GM12878 (cell line): ENCODE measurements at places on chromosomes 16 and 17. TPM values are rescaled to one million over a fixed set of nuclear protein-coding genes. Genes with fewer than 3 reads are reported as not detected.

ANKFY1 gene
- 26.4 and 27.7 TPM in 2 replicates for total RNA-seq

LHX1 gene
- not detected in 2 replicates for total RNA-seq

COX6A2 gene
- total RNA-seq, result not detected in 2 replicates

CSF3 gene
- 0.28 TPM in 1 of 2 replicates, not detected in the other for total RNA-seq

GRCh38 chr17:77070888-77071279, 69.9 kb upstream of the SEC14L1 start:
- H3K27me3 ChIP-seq, result peaks cover 3% of the 10 kb centered on the region
- no peaks in the 10 kb centered on the region for H3K4me1 ChIP-seq
- H3K4me3 ChIP-seq, result no peak overlapping the region
- no peak overlapping the region for H3K27ac ChIP-seq
- no peak for DNase-seq

DNA sequence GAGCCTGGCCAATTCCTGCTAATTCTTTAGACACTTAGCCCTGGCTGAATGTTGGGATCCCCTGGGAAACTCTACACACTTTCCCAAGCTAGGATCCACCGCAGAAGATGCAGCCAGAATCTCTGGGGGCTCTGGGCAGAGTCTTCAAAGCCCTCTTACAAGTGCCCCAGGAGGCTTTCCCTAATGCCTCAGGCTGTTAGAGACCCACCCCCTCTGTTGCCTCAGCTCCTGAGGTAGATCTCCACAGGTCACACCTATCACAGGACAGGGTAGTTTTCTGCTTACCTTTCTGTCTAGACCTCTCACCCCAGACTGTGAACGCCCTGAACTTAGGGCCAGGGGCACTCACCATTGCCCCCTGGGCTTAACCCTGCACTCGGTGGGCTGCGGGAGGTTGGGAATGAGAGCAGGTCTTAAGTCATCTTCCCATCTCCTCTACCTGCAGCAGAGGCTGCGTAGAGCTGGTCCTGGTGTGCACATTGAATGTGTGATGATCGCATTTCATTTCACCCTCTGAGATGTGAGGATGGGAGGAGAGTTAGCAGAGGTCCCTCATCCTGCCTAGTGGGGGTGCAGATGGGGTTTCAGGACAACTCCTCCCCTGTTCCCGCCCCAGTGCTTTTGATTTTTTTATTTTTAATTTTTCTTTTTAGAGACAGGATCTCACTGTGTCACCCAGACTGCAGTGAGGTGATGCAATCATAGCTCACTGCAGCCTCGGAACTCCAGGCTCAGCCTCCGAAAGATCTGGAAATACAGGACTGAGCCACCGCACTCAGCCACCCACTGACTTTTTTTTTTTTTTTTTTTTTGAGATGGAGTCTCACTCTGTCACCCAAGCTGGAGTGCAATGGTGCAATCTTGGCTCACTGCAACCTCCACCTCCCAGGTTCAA, 89.0 kb upstream of the LHX1 start:
- no peaks in the 10 kb centered on the region for H3K36me3 ChIP-seq
- DNase-seq, result no peak
- no peak overlapping the region for H3K4me3 ChIP-seq
- no peaks in the 10 kb centered on the region for H3K27me3 ChIP-seq

DNA sequence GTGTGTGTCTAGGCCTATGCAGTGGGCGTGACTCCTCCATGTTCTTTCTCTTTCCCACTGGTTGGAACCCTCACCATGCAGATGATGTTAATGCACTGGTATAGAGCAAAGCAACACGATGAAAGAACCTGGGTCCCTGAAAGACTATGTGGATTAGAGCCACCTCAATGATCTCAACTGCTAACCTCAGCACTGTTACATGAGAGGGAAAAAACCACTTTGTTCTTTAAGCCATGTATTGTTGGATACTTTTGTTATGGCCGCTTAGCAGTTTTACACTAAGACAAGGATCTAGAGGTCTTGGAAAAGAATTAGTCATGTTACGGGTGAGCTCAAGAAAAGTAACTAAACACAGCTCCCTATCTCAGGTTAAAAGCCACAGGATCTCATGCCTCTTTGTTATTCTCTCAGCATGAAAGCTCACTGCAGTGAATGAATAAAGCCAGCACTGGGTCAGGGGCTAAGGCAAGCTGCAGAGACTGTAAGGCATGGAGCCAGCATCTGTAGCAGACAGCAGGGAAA, 56.6 kb upstream of the RBBP6 start:
- H3K36me3 ChIP-seq, result no peaks in the 10 kb centered on the region
- H3K27ac ChIP-seq, result no peak overlapping the region
- H3K4me3 ChIP-seq, result no peak overlapping the region
- DNase-seq, result no peak
- H3K4me1 ChIP-seq, result no peaks in the 10 kb centered on the region

DNA sequence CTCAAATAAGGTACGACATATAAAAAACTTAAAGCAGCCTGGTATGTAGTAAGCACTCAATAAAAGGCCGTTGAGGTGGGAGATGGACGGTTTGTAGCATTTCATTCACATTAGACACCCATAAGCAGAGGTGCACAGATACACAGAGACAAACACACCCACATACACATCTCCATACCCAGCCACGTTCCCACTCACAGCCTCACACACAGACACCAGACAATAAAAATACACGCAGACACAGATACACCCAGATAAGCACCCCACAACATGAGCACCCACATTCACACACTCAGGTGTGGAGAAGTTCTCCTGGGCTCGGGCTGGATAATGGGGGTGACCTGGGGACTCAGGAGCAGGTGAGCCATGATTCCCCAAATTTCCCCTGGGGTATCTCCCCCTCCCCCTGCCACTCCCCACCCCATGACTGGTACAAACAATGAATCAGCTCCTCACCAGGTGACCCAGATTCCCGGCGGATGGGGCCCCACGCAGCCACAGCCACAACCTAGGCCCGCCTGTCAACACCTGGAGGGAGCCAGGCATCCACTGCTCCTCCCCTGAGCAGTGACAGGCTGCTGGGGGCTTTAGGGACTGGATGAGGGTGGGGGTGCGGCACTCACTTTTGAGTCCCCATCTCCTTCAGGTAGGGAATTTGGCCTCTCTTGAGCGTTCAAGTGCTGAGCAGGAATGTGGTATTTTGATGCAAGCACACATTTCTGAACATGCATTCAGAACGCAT, 2.7 kb downstream of the DLX3 start:
- H3K36me3 ChIP-seq, result no peaks in the 10 kb centered on the region
- H3K27me3 ChIP-seq, result peaks cover 25% of the 10 kb centered on the region
- no peak for DNase-seq
- no peaks in the 10 kb centered on the region for H3K4me1 ChIP-seq
- H3K27ac ChIP-seq, result no peak overlapping the region

DNA sequence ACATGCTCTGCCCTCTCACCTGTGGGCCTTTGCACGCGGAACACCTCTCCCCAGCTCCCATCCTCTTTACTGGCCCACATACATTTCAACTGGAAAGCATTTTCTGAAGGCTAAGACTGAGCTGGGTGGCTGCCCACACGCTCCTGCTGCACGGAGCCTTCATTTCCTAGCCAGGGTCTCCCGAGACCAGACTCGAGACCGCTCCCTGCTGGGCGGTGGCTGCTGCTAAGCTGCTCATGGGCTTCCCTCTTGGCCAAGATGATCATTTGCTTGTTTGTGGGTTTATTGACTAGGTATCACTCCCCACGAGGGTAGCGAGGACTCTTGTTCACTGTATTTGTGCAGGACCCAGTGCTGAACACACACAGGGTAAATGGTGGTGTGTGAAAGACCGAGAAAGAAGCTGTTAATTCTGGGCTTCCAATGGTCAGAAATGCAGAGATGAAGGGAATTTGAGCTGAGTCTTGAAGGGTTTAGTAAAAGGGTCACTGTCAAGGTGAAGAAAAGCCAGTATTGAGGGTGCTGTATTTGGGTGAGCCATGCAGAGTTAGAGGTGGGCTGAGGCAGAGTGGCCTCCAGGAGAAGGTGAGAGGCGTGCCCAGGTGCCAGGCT, 907 bp downstream of the TRAPPC2L start:
- H3K27ac ChIP-seq, result peak overlapping the region; percentile 64; the same call in 1 of the 2 replicates
- H3K27me3 ChIP-seq, result no peaks in the 10 kb centered on the region
- H3K4me3 ChIP-seq, result peak overlapping the region; percentile 88

- no peak overlapping the region for H3K27ac ChIP-seq
- no peaks in the 10 kb centered on the region for H3K4me1 ChIP-seq
- DNase-seq, result no peak
These were observed 198.4 kb downstream of the SHISA9 start for GRCh38 chr16:13099822-13100221.

DNA sequence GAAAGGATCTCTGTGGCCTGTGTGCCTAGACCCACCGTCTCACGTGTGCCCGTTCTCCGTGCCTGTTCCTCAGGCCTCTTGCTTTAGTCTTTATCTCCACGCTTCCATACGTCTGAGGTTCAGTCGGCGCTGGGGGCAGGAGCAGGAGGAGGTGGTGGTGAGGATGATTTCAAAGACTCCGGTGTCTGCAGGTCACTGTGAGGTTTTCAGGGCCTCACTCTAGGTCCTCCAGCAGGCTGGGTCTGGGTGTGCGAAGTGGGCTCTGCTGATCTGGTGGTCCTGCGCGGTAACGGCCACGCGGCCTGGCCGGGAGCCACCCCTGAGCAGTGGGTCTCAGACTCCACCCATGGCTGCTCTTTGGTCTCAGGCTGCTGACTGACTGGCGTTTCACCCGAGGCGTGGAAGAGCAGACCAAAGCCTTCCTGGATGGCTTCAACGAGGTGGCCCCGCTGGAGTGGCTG, 14.4 kb upstream of the CLEC18A start:
- H3K27ac ChIP-seq, result no peak overlapping the region
- no peak for DNase-seq
- no peaks in the 10 kb centered on the region for H3K27me3 ChIP-seq
- H3K36me3 ChIP-seq, result peaks cover 9% of the 10 kb centered on the region; the same call in 1 of the 2 replicates
- no peak overlapping the region for H3K4me3 ChIP-seq
- H3K4me1 ChIP-seq, result no peaks in the 10 kb centered on the region

GRCh38 chr17:48357779-48358602, 72.0 kb downstream of the SKAP1 start:
- no peaks in the 10 kb centered on the region for H3K27me3 ChIP-seq
- H3K4me3 ChIP-seq, result no peak overlapping the region
- no peak overlapping the region for H3K27ac ChIP-seq
- no peaks in the 10 kb centered on the region for H3K36me3 ChIP-seq
- DNase-seq, result no peak

DNA sequence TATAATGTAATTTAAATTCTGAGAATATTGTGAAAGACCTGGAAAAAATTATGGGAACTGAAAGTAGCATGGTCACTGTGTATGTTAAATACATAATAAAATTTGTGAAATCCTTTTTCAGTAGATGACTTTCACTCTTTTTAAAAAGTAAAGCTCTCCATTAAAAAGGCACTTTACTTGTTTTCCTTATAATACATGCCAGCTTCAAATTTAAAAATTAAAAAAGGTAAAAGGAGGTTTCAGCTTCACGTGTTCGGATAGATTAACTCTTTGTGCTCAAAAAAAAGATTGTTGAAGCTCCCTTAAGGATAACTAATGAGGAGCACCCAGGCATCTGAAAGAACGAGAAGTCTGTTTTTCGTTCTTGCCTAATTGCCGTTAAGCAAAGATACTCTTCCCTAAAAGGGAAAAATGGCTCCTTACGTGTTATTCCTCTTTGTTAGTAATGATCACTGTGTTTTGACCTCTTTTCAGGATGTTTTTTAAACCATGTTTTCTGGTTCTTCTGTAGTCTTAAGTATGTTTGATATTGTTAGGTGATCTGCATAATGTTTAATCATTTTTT, 87.8 kb downstream of the TUBD1 start:
- H3K36me3 ChIP-seq, result no peaks in the 10 kb centered on the region; the same call in 1 of the 2 replicates
- H3K4me3 ChIP-seq, result peak overlapping the region; percentile 33
- H3K27ac ChIP-seq, result peak overlapping the region; percentile 90
- H3K27me3 ChIP-seq, result no peaks in the 10 kb centered on the region

- no peaks in the 10 kb centered on the region for H3K4me1 ChIP-seq
- no peak overlapping the region for H3K27ac ChIP-seq
- DNase-seq, result no peak
- H3K36me3 ChIP-seq, result no peaks in the 10 kb centered on the region
These were observed 43.9 kb upstream of the ABCA3 start for GRCh38 chr16:2384426-2384825.

GRCh38 chr16:14050291-14051027, 20.7 kb upstream of the MRTFB start:
- H3K27me3 ChIP-seq, result no peaks in the 10 kb centered on the region
- H3K4me1 ChIP-seq, result no peaks in the 10 kb centered on the region
- no peak for DNase-seq
- no peak overlapping the region for H3K4me3 ChIP-seq
- H3K27ac ChIP-seq, result no peak overlapping the region

- no peaks in the 10 kb centered on the region for H3K4me1 ChIP-seq
- no peaks in the 10 kb centered on the region; the same call in 1 of the 2 replicates for H3K27me3 ChIP-seq
- no peak overlapping the region for H3K27ac ChIP-seq
- H3K36me3 ChIP-seq, result no peaks in the 10 kb centered on the region
- no peak for DNase-seq
These were observed 467.1 kb downstream of the SOX9 start for GRCh38 chr17:72587773-72588511.

- no peak overlapping the region for H3K4me3 ChIP-seq
- no peak overlapping the region for H3K27ac ChIP-seq
- DNase-seq, result no peak
- peaks cover 3% of the 10 kb centered on the region; the same call in 1 of the 2 replicates for H3K36me3 ChIP-seq
- H3K27me3 ChIP-seq, result no peaks in the 10 kb centered on the region
These were observed 16.8 kb downstream of the PIEZO1 start for GRCh38 chr16:88768071-88768783.
